ENCODE measurements at places on chromosomes 11 and 22.

DNA sequence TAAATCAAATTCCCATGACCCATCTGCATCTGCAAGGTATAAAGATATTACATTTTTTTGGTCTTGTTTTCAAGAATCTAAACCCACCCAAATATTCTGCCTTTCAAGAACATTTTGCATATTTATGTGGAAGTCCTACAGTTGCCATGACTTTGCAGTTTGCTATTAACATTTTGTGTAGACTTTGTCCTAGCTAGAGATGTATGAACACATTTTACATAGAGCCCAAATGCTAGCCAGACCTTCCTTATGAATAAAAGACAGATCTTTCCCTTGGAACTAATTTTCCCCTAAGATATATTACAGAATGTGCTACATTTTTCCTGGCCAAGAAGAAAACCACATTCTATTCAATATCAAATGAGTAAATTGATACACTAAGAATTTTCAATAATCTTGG, 772.5 kb downstream of the KCNA4 start:
- no peak for DNase-seq

- no peak for DNase-seq
Measured at GRCh38 chr11:86244063-86244521, 461 bp upstream of the EED start.

DNA sequence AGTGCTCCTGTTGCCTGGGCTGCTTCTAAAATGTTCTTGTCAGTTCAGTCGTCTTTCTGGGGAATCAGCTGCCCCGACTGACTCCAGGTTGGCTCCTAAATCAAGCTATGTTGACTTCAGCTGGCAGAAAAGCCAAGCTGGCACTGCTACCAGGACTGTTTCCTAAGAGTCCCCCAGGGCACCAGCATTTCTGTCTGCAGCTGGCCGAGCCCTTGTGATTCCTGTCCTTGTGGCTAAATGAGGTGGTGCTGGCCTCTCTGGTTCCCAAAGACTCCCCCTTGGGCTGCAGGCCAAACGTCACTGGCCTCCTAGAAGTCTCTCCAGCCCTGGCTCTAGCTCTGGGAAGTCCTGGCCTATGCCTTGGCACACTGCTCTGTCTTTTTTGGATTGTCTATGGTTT, 31.1 kb downstream of the GRAMD1B start:
- no peak for DNase-seq

GRCh38 chr11:13043912-13044628, 35.0 kb downstream of the RASSF10 start:
- DNase-seq = no peak

DNA sequence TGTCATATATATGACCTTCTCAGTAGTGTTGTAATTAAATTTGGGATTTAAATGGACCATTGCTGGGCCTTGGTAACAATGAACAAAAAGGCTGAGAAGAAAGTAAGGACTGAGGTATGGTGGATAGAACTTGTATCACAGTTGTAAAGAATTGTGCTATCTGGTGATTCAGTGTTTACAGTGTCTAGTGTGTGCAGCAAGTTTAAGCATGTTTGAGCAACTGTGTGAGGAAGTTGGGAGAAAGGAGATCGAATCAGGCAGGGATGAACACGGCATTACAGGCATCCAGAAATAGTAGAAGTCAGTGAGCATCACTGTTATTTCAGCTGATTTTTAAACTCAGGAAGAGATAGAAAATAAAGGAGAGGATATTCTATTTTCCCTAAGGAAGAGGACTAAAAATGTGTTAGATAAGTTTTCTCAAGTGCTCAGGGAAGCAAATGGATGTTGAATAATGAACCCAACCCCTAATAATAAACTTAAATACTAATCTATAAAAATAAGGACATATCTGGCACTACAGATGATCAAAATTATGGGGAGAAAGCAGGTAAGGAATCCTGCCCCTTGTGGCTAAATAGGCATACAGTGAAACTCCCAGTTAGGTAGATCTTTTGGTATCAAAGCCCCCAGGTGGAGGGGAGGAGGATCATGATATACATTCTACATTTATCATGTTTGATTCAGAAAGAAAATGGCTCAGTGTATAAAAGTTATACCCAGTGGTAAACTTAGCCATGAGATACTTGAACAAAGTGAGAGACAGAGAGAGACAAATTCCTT, 361.0 kb upstream of the ANO3 start:
- no peak for DNase-seq

GRCh38 chr11:121625777-121626506, 173.2 kb upstream of the SORL1-AS1 start:
- no peak for DNase-seq

DNA sequence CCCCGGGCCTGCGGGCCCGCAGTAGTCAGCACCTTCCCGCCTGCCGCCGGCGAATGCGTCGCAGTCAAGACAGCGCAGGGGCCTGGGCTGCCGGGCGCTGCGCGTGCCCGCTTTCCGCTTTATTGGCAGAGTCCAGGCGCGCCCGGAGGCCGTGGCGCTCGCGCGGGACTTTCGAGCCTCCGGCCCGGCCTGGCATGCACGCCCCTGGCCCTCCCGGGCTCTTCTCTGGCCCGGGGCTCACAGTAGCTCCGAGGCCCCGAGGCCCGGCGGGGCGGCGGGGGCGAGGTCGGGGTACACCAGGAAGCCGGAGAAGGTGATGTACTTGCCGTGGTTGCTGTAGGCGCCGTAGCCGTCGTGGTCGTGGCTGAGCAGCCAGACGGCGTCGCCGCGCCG, 3.1 kb downstream of the FAM180B start:
- DNase-seq = no peak

DNA sequence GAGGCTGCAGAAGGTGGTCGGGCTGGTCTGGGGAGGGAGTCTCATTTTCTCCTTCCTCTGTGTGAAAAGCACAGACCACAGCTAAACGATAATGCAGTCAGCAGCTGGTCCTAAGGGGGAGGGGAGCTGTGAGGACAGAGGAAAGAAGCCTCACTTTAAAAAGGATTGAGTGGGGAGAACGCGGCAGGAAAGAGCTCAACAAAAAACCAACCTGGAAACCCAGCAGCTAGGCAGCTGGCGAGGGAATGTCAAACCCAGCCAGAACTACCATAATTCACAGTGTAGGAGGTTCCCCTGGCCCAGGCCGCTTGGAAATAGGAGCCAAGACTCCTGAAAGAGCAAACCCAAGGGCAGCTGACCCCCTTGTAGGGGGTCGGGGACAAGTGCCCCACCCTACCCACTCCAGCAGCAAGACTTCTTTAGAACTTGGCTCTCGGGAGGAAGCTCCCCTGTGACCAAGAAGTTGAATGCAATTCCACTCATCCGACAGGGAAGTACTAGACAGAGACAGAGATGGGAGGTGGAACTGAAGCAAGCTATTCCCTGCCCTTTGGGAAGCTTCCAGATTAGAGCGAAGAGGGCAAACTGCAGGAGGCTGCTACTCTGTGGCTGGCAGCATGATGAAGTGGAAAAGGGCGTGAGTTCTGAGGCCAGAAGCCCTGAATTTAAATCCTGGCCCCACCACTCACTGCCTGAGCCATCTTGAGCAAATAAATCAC, 16.5 kb upstream of the DGKZ start:
- no peak for DNase-seq

DNA sequence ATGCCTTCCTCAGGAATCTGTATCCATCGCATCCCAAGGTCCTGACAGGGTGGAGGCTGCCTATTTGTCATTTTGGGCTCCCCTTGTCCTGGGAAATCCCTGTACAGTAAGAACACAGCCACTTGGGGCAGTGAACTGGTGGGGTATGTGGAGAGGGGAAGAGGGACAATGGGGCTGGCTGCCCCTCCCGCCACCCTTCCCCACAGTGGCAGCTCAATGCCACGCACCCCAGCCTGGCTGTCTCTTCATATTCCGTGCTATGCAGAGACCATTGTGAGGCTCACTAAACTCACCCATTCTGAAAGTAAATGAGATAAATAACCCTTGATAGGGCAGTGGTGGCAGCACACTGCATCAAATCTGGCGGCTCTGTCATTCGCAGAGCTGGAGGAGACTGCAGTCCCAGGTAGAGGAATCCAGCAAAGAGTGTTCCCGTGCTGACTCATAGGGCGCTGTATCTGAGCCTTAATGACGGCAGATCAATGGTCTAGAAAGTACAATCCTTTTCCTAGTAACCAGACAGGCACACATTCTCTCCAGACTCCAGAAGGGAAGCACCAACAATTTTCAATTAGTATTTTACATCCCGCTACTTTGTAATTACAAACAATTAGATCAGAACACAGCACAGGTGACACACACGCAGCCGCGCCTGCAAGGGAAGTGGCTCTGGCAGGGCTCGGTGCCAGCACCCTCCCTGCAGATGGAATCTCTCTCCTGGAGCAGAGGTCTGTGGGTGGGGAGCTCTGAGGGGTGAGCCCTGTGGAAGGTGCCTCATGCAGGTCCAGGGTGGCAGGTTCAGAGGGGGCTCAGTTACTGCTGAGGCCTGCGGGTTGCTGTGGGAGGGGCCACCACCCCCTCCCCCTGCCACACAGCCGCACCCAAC, 167.9 kb upstream of the B3GAT1 start:
- no peak for DNase-seq

GRCh38 chr22:41478891-41479521, 10.1 kb downstream of the ACO2 start:
- no peak for DNase-seq

DNA sequence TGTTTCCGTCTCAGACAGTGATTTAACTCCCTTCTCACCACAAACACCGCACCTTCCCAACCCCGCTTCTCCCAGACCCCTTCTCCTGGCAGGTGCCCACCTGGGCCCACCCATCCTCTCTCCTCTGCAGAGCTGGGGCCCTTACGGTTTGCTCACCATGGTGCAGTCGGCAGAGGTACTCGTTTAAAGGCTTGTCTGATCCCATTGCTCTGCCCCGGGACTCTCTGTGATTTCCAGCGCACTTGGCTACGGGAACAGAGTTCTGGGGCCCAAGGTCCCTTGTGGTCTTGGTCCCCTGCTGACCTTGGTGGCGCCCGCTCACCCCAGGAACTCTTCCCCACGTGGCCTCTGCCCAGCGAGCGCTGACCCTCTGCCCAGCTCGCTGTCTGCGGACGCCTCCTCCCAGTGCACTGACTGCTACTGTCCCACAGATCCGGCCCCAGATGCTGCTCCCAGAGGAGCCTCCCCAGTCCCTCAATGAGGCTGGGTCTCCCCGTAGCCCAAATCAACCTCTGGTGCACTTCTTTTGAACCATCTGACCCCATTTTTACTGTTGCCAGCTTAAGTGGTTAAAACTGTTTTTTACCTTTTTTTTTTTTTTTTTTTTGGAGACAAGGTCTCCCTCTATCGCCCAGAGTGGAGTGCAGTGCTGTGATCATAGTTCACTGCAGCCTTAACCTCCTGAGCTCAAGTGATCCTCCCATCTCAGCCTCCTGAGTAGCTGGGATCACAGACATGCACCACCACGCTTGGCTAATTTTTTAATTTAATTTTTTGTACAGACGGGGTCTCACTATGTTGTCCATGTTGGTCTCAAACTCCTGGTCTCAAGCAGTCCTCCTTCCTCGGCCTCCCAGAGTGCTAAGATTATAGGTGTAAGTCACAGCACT, 21.3 kb upstream of the CTSD start:
- no peak for DNase-seq

GRCh38 chr11:79045018-79045799, 395.6 kb downstream of the TENM4 start:
- no peak for DNase-seq

DNA sequence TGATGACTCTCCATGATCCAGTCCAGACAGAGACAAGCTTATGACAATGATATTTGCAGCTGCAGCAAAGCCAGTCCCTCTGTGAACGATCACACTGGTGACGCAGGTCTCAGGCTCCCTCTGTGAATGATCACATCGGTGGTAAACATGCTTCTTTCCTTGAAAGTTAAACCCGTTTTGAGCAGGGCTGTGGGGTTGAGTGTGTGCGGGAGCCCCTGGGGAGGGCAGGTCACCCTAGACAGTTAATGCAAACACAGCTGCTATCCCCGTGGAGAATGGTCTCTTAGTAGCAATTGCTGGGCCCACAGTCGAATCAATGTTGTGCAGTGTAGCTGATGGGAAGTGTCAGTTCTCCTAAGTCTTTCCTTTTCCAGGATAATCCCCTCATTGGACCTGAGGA, 71.0 kb upstream of the KIRREL3 start:
- no peak for DNase-seq

DNA sequence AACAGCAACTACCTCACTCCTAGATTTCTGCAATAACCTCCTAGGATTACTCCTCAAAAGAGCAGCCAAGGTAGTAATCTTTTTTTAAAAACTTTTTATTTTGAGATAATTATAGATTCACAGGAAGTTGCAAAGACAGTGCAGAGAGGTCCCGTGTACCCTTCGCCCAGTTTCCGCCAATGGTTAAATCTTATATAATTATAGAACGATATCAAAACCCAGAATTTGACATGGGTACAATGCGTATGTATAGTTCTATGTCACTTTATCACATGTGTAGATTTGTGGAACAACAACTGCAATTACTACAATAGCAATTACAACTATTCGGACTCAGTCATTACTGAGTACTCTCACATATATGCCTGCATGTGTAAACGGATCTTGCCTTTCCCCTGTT, 94.8 kb upstream of the APOA1 start:
- DNase-seq = no peak

- no peak for DNase-seq
Measured at GRCh38 chr11:122893131-122893530, 10.6 kb downstream of the JHY start.

GRCh38 chr11:119668676-119669075, 60.3 kb downstream of the NECTIN1 start:
- DNase-seq = no peak

DNA sequence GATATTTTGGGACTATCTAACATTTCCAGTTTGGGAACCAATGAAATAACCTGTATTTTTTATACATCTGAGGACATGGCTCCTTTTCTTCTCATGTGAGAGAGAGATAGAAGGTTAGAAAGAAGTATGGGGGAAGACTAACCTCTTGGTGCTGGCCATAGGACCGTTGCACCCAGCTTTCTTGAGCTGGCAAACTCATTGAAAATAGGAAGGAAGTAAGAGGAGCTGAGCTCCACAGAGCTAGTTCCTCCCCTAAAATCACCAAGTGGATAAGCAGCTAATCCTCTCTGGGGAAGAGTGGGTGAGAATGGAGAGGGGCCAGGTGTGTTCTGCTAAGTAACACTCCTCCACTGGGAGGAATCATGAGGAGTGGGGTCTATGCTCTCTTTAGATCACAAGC, 387.4 kb upstream of the CADM1 start:
- DNase-seq = no peak

Data from left renal cortex interstitium (tissue), 4 donors.